ENCODE measurements at places on chromosomes 13 and 19. TPM values are rescaled to one million over a fixed set of nuclear protein-coding genes. Genes with fewer than 3 reads are reported as not detected.

Gene RFXAP
- 1.9 TPM for total RNA-seq

Gene MBD3L3
- total RNA-seq = not detected

Gene GDF15
- 0.67 TPM for total RNA-seq

Gene MTUS2
- 0.03 TPM for total RNA-seq

Gene SHISA2
- 1.9 TPM for total RNA-seq

Gene SIN3B
- 27.2 TPM for total RNA-seq

Gene EVI5L
- total RNA-seq = 13.7 TPM

Gene SOX1
- not detected for total RNA-seq

Data from foreskin keratinocyte (primary cell).